Fibroblast of skin of right quadriceps (primary cell): ENCODE measurements at places on chromosomes 5 and 9.
A peak's percentile ranks its signal among the peaks of the same experiment; 100 is the strongest.

- peak; percentile 69 for DNase-seq
These were observed 201.5 kb downstream of the AOPEP start for GRCh38 chr9:94927762-94928670.

DNA sequence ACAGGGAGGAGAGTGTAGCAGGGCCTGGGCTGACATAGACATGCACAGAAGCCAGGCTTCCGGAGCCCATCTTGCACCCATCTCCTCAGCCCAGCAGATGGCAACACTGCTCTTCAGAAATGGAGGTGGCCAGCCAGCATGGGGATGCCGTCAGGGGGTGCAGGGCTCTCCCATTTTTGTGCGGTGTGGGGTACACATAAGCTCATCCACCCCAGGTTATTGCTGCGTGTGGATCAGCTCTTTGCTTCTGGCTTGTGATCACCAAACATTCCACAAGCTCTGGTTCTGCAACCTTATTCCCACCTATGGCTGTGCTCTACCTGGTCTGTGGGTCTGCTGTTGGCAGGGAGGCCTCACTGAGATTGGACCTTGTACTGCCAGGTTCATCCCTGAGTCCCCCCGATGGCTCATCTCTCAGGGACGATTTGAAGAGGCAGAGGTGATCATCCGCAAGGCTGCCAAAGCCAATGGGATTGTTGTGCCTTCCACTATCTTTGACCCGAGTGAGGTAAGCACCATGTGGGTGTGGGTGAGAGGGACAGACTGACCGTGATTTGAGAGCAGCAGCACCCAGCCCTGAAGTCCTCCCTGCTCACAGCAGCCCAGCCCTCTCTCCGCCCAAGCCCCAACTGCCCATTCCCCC lies 17.3 kb downstream of the SLC22A5 start:
- peak; percentile 66 for DNase-seq

- DNase-seq: no peak
These were observed 43.7 kb downstream of the TEX10 start for GRCh38 chr9:100308965-100309564.

- DNase-seq: no peak
These were observed 7.0 kb downstream of the TBC1D9B start for GRCh38 chr5:179900711-179901110.

DNA sequence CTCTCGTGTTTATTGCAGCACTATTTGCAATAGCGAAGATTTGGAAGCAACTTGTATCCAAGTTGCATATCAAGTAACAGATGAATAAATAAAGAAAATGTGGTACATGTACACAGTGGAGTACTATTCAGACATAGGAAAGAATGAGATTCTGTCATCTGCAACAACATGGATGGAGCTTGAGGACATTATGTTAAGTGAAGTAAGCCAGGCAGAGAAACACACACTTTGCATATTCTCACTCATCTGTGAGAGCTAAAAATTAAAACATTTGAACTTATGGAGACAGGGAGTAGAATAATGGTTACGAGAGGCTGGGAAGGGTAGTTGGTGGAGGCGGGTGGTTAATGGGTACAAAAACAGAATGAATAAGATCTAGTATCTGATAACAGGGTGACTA lies 56.3 kb downstream of the COX7C start:
- no peak for DNase-seq

DNA sequence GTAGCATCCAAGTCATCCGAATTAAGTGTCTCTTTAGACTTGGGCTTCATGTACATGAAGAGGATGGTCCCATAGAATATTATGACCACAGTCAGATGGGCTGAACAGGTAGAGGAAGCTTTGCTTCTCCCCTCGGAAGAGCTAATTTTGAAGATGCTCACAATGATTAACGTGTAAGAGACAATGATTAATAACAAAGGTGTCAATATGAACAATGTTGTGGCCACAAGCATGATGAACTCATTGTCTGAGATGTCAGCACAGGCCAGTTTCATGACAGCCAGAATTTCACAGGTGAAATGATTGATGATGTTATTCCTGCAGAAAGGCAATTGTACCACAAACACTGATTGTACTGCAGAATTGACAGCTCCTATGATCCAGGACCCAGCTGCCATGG lies 626 bp downstream of the OR13C2 start:
- DNase-seq: no peak

DNA sequence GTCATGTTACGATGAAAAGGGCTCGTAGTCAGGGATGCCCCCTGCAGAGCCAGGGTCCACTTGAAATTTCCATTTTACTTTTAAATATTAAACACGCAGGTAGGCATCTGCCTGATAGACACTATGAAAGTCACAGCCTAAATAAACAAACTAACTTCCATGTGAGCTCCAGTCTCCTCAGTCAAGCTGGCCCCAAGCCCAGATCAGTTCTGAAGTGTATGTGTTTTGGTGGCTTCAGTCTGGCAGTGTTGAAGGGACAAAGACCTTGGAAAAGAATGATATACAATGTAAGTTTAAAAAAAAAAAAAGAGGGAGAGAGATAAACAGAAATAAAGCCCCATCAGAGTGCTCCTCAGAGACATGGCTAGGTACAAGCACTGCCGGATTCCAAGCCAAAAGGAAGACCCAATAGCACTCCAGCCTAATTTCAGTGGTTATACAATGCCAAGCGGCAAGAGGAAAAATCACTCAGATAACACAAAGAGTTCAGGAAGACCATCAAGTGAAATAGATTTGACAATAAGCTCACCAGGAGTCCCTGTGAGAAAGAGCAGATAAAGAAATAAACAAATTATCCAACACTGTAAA lies 181.0 kb downstream of the BNC2 start:
- no peak for DNase-seq

GRCh38 chr5:72267685-72268084 lies 52.4 kb downstream of the MRPS27 start:
- DNase-seq: no peak

DNA sequence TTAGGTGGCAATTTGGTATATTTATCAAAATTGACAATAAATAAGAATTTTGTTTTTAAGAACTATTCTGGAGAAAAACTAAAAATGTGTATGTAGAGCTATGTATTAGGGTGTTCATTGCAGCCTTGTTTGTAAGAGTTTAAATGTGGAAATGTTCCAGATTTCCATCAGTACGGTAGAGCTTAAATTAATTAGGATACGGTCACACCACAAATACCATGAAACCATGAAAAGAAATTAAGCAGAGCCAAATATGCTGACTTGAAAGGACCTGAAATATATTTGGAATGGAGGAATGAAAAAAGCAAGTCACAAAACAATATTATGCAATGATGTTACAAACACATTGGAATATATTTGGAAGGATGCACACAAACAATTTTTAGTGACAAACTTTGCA lies 64.6 kb downstream of the ACTBL2 start:
- peak; percentile 52 for DNase-seq

- peak; percentile 16 for DNase-seq
These were observed 6.5 kb upstream of the FAM78A start for GRCh38 chr9:131282688-131283422.

- no peak for DNase-seq
These were observed 73.8 kb upstream of the ASTN2 start for GRCh38 chr9:117488659-117489058.
